ENCODE measurements at places on chromosomes 3 and 15.
A peak's percentile ranks its signal among the peaks of the same experiment; 100 is the strongest.

DNA sequence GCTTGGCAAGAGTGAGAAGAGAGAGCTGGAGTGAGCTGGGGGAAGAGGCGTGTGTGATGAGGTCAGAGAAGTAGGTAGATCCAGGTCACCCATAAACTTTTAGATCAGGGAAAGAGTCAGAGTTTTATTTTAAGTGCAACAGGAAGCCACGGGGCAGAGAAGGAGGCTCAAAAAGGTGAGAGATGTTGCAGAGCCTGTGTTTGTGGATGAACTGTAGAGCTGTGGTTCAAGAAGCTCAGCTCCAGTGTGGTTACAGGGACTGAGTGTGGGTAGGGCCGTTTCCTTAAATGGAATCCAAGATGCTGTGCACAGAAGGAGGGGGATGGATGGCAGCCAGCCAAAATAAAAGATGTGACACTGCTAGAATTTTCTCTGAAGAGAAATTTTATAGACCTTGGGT lies 337.2 kb downstream of the SATB1 start:
- DNase-seq, result no peak

DNA sequence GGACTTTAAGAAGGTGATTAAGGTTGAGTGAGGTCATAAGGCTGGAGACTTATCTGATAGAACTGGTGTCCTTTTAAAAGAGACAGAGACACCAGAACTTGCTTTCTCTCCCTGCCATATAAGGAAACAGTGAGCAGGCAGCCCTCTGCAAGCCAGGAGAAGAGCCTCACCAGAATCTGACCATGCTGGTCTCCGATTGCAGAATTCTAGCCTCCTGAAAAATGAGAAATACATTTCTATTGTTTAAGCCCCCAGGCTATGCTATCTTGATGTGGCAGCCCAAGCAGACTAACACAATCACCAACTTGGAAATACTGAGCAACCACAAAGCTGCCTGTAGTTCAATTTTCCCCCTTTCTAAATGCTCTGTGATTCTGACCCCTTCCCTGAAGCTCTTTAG lies 161.4 kb upstream of the RARB start:
- DNase-seq, result no peak

- no peak for DNase-seq
These were observed 39.3 kb downstream of the EDEM1 start for GRCh38 chr3:5226783-5227182.

GRCh38 chr3:22748453-22749045 lies 454.6 kb upstream of the UBE2E2 start:
- DNase-seq, result no peak

DNA sequence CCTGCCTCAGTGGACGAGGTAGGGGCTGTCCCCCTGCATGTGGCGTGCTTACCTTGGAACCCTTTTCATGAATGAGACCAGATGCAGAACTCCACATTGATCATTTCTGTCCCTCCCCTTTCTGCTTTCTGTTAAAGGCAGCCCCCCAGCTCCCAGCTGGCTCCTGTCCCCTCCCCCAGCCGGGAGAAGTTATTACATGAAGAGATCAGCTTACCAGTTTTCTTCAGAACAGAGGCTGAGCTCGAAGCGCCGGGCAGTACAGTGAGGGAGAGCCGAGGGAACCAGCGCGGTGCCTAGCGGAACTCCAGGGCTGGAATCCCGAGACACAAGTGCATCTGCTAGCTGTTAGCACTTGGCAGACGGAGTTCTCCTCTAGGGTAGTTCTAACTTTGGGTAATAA lies 263.3 kb upstream of the NR2E3 start:
- DNase-seq, result no peak

DNA sequence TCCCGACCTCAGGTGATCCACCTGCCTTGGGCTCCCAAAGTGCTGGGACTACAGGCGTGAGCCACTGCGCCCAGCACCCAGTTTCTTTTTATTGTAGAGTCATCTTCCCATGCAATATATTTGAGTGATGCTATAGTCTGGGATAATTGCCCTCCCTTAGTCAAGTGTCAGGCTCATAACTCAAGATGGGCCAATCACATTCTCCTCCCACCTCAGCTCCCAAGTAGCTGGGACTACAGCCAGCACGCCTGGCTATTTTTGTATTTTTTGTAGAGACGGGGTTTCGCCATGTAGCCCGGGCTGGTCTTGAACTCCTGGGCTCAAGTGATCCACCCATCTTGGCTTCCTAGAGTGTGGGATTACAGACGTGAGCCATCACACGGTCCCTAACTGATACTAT lies 15.2 kb upstream of the PTPN9 start:
- no peak for DNase-seq

GRCh38 chr3:128950223-128950938 lies 43.5 kb downstream of the CFAP92 start:
- DNase-seq, result peak; percentile 26

DNA sequence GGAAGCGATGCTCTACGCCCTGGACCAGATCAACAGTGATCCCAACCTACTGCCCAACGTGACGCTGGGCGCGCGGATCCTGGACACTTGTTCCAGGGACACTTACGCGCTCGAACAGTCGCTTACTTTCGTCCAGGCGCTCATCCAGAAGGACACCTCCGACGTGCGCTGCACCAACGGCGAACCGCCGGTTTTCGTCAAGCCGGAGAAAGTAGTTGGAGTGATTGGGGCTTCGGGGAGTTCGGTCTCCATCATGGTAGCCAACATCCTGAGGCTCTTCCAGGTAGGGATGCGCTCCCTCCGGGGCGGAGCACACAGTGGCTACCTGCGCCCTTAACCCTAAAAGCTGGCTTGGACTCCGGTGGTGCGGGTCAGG lies 698 bp downstream of the GRM7 start:
- no peak for DNase-seq

GRCh38 chr15:32781781-32782180 lies 64.0 kb downstream of the GREM1 start:
- no peak for DNase-seq

GRCh38 chr15:62254137-62254934 lies 89.3 kb upstream of the C2CD4B start:
- DNase-seq, result peak; percentile 37

DNA sequence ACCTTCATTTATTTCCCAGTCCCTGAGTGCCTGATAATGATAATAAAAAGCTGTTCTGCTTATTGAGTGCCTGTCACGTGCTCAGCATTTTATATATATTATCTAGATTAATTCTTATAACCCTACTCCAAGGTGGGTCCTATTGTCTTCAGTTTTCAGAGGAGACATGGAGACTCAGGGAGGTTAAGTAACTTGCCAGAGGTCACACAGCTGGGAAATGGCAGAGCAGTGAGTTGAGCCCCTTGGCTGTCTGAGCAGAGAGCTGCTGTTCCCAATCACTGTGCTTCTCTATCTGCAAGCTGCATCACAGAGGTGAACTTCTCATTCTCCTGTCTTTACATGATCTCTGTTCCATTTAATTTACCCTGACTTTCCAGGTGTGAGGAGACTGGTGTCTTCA lies 32.3 kb upstream of the MRPS22 start:
- DNase-seq, result no peak

DNA sequence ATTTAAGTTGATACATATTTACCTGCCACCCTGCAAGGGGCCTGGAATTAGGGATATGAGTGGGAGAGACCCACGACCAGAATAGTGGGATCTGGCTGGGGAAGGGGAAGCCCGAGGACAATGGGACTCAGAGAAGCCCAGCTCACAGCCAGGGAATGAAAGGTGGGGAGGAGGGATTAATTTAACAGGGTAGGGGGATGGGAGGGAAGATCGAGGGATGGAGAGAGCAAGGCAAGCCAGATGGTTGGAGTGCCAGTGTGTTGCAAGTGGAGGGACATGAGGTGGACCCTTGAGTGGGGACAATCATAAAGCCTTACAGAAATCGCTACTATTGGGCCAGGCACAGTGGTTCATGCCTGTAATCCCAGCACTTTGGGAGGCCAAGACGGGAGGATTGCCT lies 4.4 kb upstream of the GNAI2 start:
- no peak for DNase-seq

DNA sequence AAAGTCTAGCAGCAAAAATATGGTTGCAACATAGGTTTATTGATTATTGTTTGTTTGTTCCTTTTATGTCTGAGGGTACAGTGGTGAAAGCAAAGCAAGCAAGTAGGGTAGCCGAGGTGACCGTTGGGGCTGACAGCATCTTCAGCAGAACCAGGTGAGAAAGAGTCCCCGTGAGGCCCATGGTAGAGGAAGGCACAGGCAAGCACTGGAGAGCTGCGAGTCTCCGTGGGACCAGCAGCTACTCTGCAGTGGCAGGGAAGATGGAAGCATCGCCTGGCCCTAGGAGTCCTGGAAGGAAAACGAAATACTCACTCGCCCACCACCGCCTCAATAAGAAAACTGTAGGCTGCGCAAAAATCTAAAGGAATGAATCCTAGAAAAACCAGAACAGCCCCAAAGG lies 25.3 kb upstream of the GABRA5 start:
- DNase-seq, result no peak

DNA sequence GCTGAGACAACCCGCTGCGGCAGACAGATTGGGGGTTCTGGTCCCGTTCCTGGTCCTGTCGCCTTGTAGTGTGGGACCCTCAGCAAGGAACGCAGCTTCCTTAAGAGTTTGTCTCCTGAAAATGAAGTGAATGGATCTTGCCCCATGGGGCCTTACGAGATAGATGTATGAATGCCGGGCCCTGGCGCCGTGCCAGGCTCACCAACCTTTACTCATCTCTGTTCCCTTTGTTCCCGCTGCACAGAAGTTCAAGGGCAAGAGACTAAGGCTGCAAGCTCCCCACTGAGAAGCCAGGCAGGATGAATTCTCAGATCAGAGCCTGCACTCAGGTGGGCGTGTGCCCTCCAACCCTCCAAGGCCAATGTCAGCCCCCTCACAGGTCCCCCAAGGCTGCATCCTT lies 162.7 kb upstream of the IQSEC1 start:
- DNase-seq, result no peak

GRCh38 chr3:142931222-142931621 lies 32.3 kb downstream of the PAQR9 start:
- DNase-seq, result peak; percentile 21

- no peak for DNase-seq
These were observed 45.7 kb downstream of the ARMC8 start for GRCh38 chr3:138232705-138233364.

- DNase-seq, result no peak
These were observed 61.3 kb downstream of the CTDSPL start for GRCh38 chr3:37922721-37923568.

DNA sequence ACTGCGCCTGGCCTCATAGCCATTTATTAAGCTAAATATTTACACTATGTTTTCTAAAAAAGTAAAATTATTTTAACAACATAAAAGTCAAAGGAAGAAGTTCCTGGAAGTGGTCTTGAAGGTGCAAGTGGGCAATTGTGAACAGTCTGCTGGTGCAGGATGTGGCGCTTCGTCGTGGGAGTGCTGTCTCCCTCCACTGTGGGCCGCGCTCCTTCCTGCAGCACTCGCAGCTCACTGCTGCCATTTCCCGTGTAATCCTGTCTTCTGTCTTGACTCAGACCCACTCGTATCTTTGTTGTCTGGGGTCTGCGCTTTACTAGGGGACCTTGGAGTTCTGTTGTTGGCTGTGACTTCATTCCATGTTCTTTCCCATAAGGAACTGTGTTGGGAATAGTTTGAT lies 56.3 kb downstream of the APBA2 start:
- peak; percentile 34 for DNase-seq

DNA sequence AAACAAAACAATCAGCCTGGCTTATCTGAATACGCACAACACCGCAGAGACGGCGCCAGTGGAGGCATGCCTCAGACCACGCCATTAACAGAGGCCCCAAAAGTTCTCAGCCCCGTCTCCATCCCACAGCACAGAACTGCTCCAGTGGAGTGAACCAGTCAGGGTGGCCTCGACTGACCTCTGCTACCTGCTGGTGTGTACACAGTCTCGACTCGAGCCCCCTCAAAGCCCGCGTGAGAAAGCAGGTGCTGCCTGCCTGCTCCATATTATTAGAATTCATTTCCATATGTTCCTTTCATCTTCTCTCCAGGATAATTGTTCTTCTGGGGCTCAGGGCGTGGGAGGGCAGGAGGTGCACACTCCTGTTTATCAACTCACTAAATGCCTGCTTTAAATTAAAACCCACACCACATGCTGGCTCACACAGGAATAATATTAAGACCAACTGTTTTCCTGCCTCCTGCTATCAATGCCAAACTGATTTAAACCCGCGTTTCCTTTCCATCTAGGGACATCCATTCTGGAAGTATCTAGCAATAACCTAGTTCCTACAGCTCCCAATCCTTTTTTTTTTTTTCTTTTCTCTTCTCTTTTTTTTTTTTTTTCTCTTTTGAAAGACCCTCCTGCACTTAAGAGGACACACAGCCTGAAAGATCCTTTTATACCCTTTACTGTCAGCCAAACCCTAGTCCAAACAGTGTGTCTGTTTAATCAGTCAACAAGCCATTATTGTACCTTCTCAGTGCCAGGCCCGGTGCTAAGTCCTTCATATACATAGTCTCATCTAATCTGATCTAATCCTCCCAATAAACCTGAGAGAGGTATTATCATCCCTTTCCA lies 101.2 kb downstream of the TLE3 start:
- DNase-seq, result no peak
